ENCODE measurements at places on chromosomes 1 and 21.

DNA sequence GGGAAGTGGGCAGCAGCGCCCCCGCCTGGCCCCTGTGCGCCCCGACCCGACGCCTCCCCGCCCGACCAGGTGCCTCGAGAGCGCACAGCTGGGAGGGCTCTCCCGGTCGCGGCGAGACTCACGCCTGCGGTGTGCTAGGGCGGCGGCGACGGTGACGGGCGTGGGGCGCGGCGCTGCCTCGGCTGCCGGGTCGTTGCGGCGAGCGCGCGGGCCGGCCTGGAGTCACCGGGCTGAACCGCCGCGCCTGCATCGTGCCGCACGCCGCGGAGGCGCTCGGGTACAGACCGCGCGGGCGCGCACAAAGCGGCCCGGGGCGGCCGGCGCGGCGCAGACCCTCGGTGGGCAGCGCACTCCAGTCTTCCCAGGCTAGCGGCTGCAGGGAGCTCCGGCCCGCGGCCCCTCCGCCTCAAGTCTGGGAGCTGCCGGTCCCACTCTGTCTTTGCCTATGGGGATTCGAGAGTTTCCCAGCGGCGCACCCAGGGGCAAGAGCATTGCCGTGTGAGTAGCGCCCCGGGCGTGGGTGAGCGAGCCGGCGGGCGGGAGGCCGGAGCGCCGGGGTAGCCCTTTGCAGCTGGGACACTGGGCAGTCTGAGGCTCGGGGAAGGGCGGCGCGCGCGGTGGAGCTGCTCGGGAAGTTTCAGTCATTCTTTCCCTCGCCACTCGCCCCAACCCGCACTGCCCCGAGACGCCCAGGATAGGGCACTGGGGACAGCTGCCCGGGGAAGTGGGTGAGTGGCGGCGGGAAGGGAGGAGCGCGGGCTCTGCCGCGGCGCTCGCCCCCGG lies at the start of gene SLC35F3:
Gene SLC35F3 (plus strand): TSS at position 44 of the 783 bp plus-strand sequence.
- no peak for DNase-seq

DNA sequence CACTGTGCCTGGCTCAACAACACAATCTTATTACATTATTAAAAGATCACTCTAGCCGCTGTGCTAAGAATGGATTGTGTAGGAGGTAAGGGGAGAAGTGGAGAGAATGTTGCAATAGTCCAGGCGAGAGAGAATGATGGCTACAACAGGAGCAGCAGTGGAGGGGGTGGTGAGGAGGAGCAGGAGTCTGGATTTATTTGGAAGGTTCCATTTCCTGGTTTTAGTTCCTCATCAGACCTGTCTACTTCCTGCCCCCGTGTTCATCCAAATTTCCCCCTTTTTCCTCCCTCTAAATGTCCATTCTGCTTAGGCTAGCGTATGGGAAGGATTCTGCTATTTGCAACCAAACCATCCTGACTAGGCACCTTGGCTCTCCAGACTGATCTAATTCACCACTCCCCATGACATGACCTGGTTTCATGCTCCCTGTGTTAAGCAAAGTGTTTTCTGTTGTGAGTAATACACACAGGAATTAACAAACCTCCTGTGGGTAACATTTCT lies 35.1 kb upstream of the EYA3 start:
- no peak for DNase-seq

GRCh38 chr21:45155910-45156309 lies 81.5 kb downstream of the ADARB1 start:
- no peak for DNase-seq

GRCh38 chr1:181430015-181430885 lies 53.1 kb upstream of the CACNA1E start:
- no peak for DNase-seq

DNA sequence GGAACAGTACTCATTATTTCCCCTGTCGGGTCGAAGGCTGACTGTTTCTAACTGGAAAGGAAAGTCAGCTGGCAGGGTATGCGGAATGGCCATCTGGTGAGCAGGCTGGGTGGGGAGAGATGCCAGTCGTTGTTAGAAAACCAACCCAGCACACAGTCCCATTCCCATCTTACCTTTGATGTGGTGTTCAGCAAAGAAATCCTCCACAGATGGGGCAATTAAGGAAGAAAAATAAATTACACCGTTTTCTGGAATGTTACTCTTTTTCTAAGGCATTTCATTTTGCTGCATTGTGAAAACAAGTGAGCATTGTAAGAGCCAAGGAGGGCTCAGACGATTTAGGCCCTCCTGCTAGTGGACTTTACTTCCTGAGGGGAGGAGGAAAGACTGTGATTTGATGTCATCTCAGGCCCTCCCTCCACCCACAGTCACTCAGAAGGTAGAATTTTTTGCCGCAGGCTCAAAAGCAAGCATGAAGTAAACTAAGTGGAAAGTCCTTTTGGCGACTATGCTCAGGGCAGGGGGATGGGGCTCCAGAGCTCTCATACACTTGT lies at the start of gene SLC16A4:
Gene SLC16A4 (minus strand): TSS at position 335 of the 554 bp plus-strand sequence. CDS start 1,703 bp downstream, outside the sequence.
- DNase-seq, result no peak

- no peak for DNase-seq
Measured at GRCh38 chr1:53929246-53929960, 16.1 kb downstream of the IFT25 start.

DNA sequence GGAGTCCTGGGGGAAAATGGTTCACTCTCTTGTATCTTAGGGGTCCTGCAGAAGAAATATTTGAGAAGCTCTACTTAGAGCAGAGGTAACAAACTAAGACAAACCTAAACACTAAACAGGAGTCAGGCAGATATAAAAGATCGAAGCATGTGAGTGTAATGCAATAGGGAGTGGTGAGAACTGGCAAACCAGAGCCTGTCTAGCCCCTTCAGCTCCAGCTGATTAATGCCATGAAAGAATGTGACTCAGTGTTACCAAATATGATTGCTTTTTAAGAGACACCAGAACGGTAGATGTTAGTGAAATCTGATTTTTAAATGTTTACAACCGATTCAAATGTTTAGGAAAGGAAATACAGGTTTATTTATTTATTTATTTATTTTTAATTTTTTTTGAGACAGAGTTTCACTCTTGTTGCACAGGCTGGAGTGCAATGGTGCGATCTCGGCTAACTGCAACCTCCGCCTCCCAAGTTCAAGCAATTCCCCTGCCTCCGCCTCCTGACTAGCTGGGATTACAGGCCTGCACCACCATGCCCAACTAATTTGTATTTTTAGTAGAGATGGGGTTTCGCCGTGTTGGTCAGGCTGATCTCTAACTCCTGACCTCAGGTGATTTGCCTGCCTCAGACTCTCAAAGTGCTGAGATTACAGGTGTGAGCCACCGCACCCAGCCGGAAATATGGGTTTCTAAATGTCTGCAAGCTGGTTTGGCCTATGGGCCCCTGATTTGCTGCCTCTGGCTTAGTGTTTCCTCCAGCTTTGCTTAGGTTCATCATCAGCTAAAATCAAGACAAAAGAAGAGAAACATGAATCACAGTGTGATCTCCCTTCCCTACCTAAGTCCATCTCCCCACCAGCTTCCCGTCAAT lies 12.2 kb downstream of the TXNIP start:
- no peak for DNase-seq

DNA sequence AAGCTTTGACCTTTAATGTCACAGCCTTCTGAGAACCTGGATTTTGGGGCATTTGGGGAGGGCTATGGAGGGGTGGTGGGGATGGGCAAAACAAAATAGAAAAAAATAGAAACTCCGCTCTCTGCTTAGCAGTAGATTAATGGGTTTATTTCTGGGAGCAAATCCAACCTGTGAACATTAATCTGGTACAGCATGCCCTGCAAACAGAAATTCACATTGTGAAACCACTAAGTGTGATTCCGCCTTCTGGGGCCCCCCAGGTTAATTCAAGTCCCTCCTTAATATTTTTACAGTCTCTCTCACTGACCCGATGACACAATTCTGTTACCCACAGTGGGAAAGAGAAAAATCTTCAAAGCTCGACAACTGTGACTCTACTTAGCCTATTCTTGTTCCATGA lies 76.4 kb downstream of the TIAM1 start:
- DNase-seq, result no peak

DNA sequence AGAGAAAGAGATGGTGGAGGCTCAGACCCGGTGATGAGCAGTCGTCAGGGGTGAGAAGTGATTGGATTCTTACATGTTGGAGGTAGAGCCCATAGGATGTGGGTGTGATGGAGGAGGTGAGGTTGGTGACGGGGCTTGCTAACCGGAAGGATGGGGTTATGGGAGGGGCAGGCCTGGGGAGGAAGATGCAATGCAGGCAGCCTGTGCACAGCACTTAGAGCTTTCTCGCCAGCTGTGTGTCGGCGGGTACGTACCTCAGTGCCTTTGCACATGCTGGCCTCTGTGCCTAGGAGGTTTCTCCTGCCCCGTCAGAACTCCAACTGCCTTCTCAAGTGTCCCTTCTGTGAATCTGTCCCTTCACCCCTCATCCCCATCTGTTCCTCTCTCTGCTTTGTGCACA lies 2.9 kb upstream of the BSND start:
- peak; percentile 16 for DNase-seq

DNA sequence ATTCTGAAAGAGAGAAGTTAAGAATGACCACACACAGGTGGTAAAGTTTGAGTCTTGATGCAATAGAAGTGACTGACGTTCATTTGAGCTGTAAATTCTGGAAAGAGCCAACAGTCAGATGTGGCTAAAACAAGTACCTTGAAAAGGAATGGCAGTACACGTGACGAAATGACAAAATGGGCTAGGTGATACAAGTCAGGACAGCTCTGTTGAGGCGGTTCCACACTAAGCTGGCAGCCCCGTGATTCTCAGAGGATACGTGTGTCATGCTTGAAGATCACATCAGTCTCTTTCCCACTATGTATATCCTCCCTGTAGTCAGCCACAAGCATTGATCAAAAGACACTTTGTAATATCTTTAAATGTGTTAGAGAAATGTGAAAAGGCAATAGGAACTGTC lies 881.3 kb upstream of the ADGRL2 start:
- no peak for DNase-seq

DNA sequence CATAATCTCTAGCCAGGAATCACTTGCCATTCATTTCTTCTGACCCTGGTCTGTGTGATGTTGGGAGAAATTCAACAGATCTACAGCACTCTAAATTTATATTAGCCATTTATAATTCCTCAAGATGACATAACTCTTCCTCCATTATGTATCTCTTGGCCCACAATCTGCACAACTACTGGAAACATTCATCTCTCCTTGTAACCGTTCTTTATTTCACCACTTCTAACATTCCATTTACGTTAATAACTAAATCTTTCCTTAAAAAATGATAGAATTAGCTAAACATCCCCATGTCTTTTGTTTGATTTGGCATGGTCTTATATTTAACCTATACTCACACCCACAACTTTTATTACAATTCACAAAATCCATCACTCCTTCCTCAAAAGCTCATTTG lies 166.0 kb downstream of the COL11A1 start:
- no peak for DNase-seq

- DNase-seq, result no peak
Measured at GRCh38 chr1:245685111-245685810, 530.5 kb downstream of the KIF26B start.

DNA sequence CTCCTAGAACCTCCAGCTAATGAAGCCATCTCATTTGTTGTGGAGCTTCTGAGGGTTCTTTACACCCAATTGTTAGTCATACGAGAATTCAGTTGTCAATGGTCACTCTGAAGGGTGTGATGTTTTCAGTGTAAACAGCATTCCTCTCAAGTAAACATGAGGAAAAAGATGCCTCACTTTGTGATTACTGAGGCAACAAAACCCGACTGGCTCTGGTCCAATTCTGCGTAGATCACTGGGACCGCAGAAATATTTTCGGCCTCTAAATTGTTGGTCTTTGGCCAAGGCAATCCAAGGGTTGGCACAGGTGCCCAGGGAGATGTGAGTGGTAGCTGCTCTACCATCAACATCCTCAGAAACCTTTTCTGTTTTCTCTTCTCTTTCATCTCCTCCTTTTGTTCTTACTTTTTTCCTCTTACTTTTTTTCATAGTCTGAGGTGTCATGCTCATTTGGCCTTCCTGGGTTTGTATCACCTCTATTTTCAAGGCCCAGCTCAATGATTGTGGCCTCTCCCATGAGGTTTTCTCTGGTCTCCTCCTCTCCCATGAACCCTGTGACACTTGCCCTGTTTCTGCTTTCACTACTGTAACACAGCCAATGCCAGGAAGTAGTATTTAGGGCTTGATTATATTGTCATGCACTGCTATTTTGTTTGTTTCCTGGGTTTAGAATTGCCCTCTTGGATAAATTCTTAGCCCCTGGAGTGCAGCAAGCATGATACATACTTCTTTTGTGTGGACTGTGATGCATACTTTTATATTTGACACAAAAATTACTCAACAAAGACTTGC lies 221.9 kb downstream of the TNR start:
- DNase-seq, result no peak

GRCh38 chr1:38026592-38027200 lies 14.2 kb downstream of the UTP11 start:
- no peak for DNase-seq

GRCh38 chr1:107563441-107563840 lies 401.5 kb downstream of the VAV3 start:
- no peak for DNase-seq

DNA sequence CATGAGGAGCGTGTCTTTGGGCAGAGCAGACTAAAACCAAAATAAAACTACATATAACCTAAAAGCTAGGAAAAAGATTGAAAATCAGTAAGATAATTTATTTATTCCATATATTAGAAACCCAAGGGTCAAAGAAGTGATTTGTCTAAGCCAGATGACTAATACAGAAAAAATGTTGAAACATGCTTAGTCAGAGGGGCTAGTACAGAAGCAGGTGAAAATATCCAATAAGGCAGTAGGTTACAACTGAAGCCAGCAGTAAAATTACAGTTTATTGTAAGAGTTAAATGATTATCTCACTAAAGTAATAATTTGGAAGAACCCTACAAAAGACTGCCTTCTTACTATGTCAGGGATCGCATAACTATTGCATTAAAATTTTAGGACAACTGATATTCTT lies 1190.9 kb upstream of the PRMT6 start:
- DNase-seq, result no peak

DNA sequence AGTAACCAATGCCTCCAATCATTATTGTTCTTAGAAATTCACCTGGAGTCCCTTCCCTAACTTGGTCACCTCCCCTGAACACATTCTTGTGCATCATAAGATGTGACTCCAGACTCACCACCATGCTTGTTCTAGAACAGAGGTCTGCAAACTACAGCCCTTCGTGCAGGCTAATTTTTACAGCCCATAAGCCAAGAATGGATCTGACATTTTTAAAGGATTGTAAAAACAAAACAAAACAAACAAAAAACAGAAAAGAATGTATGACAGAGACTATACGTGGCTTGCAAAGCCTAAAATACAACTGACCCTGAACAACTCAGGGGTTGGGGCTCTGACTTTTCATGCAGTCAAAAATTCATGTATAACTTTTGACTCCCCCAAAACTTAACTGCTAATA lies 6.2 kb upstream of the HIVEP3 start:
- DNase-seq, result no peak

GRCh38 chr1:115114308-115114707 lies 25.0 kb upstream of the TSPAN2 start:
- no peak for DNase-seq

DNA sequence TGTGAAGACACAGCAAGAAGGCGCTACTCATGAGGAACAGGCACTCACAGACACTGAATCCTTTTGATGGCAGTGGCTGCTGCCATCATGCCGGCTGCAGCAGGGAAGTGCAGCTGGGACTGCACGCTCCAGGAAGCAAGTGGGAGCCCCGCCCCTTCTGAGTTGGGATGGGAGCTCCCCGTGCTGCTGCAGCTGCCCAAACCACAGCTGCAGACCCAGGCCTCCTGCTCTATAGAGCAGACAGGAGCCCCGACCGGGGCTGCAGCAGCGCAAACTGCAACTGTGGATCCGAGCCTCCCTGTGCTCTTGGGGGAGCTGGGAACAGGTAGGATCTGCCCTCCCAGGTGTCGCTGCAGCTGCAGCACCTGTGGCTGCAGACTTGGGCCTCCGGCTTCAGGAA lies 65.2 kb upstream of the MARK1 start:
- no peak for DNase-seq
